ENCODE measurements at places on chromosomes 1 and 21. TPM values are rescaled to one million over a fixed set of nuclear protein-coding genes. Genes with fewer than 3 reads are reported as not detected.

- DNase-seq: peak; percentile 94
These were observed 19.0 kb downstream of the MTX1 start for GRCh38 chr1:155227261-155228095.

DNA sequence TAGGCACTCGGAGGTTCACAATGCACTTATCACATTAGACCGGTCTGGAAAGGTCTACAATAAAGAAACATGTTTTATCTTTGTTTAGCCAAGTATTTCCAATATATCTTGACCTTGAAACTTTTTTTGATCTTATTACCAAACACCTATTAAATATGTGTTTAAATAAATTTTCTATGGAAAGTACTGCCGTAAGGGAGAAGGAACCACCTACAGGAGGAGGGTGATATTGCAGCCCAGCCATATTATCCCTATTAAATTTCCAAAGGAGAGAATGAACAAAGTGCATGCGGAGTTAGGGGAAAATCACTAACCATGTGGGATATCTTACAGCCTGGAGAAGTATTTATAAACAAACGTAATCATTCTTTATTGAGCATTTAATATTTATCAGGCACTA lies 14.5 kb downstream of the BRINP2 start:
- DNase-seq: no peak

DNA sequence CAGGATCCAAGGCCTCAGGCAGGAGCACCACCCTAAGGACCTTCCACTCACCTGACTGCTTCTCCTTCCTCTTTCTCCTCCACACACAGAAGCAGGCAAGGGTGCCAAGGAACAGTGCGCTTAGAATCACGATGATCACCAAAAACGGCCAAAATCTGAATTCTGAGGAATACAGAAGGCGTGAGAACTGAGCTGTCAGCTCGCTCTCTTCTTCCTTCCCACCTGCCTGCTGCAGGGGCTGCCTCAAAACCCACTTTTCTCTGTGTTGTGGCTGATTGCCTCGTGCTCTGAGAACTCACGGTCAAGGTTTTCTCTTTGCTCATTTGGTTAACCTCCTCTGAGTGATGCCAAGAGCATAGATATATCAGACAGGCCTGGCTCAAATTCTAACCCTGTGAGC lies 23.8 kb downstream of the CD244 start:
- DNase-seq: no peak

GRCh38 chr1:114263343-114263742 lies 109.7 kb upstream of the SYT6 start:
- no peak for DNase-seq

DNA sequence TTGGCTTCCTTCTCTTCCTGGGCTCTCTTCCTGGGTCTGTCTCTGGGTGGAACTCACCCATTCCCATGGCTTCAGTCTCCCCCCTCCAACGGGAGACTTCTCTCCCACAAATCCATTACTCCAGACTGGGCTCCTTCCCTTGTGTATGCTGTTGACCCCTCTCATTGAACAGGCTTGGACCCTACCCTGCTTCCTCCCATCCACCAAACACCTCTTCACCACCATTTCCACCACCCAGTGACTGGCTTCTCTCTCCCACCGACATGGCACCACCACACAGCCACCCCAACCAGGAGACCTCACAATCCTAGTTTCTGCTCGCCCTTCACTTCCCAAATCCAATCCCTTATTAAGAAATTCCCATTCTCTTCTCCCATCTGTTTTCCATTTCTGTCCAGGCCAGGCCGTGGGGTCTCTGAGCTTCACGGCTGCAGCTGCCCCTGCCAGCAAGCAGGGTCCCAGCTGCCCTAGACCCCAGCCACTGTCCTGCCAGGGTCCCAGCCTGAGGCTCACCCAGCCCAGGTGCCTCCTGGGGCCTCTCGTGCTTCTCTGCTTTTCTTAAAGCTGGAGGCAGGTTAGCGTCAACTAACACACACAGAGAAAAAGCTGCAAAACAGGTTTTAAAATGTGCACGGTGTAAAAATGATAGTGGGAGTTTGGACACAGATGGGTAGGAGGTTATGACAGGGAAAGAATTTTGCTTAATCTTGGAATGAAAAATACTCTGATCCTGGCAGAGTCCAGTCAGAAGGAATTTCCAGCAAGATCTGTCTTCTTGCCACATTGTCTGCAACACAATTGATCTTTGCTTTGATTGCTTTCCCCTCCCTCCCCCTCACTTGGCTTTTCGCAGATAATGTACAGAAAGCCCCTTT lies 383.8 kb upstream of the VAMP3 start:
- no peak for DNase-seq

DNA sequence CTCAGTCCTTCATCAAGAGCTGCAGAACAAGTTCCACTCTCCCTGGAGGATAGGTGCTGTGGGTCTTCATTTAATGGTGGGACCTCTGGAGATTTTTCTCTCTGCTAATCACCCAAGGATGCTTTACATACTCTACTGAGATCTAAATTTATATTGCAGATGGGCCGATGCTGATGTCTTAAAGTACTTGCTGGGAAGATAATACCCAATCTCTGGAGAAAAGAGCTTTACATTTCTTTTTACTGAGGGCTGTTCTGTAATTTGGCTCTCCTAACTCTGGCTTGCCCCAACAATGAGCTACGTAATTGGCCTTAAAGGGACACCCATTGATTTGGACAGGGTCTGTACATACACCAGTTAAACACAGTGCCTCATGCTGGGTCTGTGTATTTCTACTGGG lies 86.9 kb downstream of the ST6GALNAC3 start:
- no peak for DNase-seq

DNA sequence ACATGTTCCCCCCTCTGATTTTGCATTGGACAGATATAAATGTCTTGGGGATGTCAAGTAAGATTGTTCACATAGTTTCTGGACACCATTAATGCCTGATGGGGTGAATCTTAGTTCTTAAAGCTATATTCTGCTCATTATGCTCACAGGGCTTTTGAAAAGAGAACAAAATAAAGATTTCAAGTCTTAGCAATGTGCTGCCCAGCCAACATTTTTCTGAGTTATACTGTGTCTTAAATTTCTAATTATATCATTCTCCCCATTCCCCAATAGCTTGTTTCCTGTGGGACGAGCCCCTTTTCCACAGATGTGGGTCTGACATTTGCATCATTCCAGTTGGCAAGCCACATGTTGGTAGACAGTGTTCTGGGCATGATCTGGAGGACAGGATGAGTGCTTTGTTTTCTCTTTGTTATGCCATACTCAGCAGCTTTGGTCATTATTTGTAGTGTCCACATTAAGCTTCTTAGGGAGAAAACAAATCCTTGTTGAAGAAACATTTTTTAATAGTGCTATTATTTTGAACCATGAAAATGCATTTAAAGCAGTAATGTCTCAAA lies 32.8 kb downstream of the MTARC1 start:
- DNase-seq: no peak

- no peak for DNase-seq
These were observed 6.1 kb downstream of the AKR7A2 start for GRCh38 chr1:19305880-19306279.

GRCh38 chr1:56788102-56788501 lies 31.1 kb downstream of the FYB2 start:
- DNase-seq: no peak

The DYNLT5 gene
- not detected for total RNA-seq

The GCSAML gene
- total RNA-seq: 0.04 TPM

The CRNN gene
- total RNA-seq: not detected

The LRRC53 gene
- total RNA-seq: not detected

The UBL4B gene
- not detected for total RNA-seq

The XCL2 gene
- total RNA-seq: not detected

The PTPN22 gene
- total RNA-seq: not detected

The PLA2G2C gene
- total RNA-seq: not detected

The ADAM30 gene
- not detected for total RNA-seq
